T1000 (cell line): ENCODE measurements at places on chromosomes 16 and 17.

GRCh38 chr16:67278773-67279295, 498 bp upstream of the PLEKHG4 start:
- DNase-seq: no peak

DNA sequence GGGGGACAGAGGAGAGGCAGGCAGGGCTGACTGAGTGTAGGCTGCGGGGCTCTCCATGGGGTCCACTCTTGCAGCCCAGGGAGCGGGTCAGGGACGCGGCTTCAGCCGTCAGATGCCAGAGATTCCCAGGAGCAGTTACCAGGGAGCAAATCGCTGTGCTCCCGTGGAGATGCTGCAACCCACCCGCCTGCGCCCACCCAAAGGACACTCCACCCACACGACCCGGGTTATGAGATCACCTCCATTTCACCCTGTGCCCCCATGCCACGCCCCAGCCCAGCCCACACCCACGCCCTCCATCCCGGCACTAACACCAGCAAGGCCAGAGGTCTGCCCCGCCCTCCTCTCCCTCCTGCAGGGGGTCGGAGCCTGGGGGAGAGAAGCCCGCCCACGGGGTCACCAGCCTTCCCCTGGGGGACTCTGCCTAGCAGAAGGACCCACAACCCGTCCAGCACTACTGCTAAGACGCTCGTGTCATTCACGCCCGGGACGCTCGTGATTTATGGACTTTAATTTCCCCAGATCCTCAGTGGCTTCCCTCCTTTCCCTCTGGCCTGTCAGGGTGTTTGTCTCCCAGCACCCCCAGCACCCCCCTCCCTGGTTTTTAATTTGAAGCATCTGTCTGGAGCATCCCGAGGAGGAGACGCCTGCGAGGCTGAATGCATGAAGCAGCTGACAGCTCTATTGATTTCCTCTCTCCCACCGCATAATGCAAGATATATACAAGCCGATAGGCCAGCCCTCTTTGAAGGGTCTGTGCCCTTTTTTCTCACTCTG, 6.7 kb upstream of the RPL38 start:
- no peak for DNase-seq

GRCh38 chr16:72947379-72948237, 100.3 kb downstream of the ZFHX3 start:
- no peak for DNase-seq

DNA sequence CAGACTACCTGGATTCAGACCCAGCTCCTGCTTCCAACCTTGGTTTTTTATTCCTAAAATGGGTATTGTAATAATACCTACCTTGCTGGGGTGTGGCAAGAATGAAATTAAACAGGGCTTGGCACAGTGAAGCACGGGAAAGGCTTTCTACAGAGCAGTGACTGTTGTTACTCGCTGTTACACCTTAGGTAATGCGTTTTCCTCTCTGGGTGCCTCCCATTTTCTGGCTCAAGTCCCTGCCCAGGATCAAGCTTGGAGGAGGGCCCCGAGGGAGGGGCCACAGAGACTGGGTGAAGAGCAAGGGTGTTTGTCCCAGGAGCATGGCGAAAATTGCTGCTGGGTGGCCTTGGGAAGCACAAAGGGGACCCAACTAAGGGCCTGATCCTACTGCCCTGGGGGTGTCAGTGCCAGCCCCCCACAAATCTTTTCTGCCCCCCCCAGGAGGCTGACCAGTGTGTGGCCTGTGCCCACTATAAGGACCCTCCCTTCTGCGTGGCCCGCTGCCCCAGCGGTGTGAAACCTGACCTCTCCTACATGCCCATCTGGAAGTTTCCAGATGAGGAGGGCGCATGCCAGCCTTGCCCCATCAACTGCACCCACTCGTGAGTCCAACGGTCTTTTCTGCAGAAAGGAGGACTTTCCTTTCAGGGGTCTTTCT, 13.3 kb downstream of the MIEN1 start:
- no peak for DNase-seq

- no peak for DNase-seq
Observed at GRCh38 chr17:34368946-34369500, 6.0 kb upstream of the CCL1 start.

DNA sequence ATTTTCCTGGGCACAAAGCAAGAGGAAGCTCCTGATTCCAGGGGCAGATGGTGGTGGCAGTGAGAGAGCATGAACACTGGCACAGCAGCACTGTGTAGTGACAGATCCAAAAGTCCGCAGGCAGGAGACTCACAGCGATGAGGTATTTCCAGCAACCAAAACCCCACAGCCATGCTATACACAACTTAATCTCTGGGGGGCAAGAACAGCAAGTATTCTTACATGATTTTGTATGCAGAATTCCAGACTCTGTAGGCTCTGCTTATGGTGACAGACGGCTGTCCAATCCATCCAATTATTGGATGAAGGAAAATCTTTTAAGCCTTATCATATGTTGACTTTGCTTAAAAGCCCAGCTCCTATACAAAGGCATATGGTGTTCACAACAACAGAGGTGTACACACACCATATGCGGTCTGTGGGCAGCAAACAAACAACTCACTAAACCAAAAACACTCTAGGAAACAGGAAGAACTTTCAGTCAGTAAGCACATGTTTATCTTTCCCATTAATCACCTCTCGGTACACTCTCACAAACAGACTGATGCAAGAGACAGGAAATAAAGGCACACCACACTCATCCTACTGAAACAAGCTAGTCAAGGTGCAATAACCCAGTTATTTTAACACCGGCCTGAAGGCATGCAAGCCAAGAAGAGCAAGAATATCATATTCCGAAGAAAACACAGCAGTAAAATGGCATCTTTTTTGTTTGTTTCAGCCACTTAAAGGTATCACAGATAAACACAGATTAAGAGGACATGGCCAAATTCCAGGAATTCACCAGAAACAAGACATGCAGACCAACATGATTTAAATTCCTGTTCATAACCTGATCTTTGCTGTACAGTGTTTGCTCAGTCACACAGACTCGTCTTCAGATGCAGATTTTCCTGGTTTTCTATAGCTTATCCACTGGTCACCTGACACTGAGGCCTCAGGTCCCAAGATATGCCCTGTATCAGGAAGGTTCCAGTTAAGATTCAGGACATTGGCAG, 47.8 kb downstream of the ERN1 start:
- no peak for DNase-seq

DNA sequence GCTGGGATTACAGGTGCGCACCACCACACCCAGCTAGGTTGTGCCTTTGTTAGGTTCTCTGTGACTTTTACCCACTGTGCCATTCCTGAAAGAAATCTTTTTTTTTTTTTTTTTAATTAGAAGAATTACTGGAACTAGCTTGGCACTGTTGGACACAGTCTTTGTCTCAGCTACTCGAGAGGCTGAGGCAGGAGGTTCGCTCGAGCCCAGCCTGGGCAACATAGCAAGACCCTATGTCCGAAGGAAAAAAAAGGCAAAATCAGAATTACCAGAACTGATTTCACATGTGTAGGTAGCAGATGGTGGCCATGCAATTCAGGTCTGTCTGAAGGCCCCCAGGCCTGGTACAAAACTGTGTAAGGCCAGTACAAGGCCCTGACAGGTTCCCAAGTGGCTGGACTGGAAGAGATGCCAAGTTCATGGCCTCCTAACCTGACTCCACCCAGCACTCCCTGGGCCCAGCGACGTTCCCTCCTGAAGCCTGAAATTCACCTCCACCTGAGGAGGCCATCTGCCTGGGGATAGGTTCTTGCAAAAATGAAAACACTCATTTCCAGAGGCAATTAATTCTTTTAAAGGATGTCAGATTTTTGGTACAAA, 23.0 kb downstream of the CARHSP1 start:
- DNase-seq: no peak

GRCh38 chr17:73550556-73550955, 93.7 kb downstream of the SDK2 start:
- no peak for DNase-seq

DNA sequence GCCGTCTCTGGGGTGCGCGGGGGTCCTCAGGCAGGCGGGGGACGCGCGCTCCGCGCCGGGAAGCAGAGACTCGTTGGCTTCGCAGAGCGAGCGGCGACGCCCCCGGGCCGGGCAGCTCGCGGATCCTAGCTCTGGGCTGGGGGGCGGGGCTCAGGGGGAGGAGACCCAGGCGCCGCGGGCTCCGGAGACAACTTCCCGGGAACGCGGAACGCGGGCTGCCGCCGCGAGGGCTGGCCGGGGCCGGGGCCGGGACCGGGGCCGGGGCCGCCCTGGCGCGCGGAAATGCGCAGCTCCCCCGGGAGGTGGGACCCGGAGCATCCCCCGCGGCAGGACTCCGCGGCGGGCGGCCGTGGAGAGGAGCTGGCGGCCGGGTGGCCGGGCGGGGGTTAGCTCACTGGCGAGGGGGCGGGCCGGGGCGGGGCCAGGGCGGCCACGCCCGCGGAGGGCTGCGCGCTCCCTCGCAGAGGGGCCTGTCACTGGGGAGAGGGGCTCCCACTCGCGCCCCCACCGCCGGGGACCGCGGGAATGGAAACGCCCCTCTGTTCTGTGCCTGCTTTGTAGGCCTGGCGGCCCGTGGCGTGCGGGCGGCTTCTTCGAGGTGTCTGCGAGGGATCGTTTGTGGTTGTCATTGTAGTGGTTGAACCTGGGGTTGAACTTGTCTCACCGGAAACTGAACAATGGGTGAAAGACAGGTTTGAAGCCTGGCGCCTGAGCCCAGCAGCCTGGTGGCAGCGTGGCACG, at the start of gene GAS7:
TSS of gene GAS7 (minus strand) at position 98 of the 741 bp plus-strand sequence.
- DNase-seq: peak; percentile 64

DNA sequence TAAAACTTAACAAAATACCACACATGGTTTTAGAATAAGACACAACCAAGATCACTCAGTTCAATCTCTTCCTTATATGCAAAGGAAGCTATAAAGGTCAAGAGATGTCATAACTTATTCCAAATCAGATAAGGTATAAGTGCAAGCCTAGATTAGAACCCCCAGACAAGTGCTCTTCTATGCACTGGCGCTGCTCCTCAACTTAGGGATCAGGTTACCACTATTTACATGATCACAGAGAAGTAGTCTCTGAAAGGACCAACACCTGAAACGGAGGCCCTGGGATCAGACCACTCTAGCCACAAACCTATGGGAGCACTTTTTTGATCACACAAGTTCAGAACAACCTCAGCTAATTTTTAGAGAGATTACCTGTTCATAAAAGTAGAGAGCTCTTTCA, 16.6 kb downstream of the COPS3 start:
- no peak for DNase-seq
